Activated B cell treated with CpG ODN at 0.5 μM for 24 hours (primary cell): ENCODE measurements at places on chromosomes 3 and 15. TPM values are rescaled to one million over a fixed set of nuclear protein-coding genes. Genes with fewer than 3 reads are reported as not detected.

Gene ARGFX
- not detected in 2 replicates for total RNA-seq

Gene C2CD4A
- total RNA-seq, result not detected in 2 replicates

Gene MKRN2OS
- total RNA-seq, result not detected in 2 replicates

Gene ZNF80
- total RNA-seq, result 0.53 and 0.66 TPM in 2 replicates

Gene ELL3
- total RNA-seq, result 95.5 and 108 TPM in 2 replicates

Gene IGSF10
- not detected in 2 replicates for total RNA-seq

Gene SEMA6D
- total RNA-seq, result not detected in 2 replicates

Gene LRRC34
- 4.2 and 5.7 TPM in 2 replicates for total RNA-seq
